ENCODE measurements at places on chromosomes 4 and X. TPM values are rescaled to one million over a fixed set of nuclear protein-coding genes. Genes with fewer than 3 reads are reported as not detected.

The SYN1 gene
- total RNA-seq: 1.0 TPM

The WNK3 gene
- not detected for total RNA-seq

GRCh38 chrX:110734894-110735541 lies 60.6 kb downstream of the CHRDL1 start:
- H3K27ac ChIP-seq: no peak overlapping the region
- no peak for DNase-seq
- no peak overlapping the region for H3K4me3 ChIP-seq
- no peaks in the 10 kb centered on the region for H3K36me3 ChIP-seq
- H3K4me1 ChIP-seq: no peaks in the 10 kb centered on the region

The RHOH gene
- total RNA-seq: 1.2 TPM

DNA sequence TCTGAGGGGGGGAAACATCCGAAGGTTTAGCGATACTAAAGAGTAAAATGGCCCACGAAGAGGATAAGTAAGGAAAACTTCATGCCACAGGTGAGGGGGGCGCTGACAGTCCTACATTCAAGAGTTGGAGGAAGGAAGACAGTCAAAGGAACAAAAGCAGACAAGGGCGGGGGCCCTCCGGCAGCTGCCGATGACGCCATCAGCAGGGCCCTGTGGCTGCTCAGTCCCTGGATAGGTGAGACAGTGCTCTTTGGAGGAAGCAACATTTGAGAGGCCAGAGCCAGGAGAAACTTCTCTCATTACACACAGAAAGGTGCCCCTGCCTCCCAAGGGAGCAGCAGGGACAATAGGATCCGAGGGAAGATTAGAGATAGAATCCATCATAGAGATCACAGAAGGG lies 41.5 kb downstream of the RAB40AL start:
- no peak for DNase-seq
- H3K4me3 ChIP-seq: no peak overlapping the region
- no peaks in the 10 kb centered on the region for H3K27me3 ChIP-seq
- no peaks in the 10 kb centered on the region for H3K36me3 ChIP-seq

DNA sequence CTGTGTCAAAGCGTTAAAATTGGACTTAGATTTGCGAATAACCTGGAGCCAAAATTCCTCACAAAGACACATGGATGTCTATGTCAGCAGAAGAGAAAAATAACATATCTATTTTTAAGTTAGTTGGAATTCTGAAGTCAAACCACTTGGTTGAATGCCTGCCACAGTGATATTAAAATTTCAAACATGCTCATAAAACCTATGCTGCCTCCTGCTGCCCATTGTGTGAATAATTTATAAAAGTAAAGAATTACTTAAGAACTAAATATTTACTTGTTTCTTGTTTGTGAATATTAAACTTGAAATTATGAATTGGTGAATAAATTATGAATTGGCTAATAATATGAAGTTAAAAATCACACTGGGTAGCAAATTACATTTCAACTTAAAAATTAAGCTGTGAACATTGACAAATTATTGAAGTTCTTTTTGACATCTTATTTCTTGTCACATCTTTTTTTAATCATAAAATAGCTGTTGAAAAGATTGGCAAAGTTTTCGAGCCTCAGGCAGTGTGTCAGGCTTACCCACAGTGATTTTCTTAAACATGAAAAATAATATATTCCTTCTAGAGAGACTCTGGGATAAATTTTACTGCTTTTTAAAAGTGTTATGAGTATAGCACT lies 35.4 kb downstream of the FABP2 start:
- H3K36me3 ChIP-seq: no peaks in the 10 kb centered on the region
- no peak overlapping the region for H3K4me3 ChIP-seq
- no peaks in the 10 kb centered on the region for H3K27me3 ChIP-seq
- no peaks in the 10 kb centered on the region for H3K4me1 ChIP-seq
- no peak for DNase-seq

The CLNK gene
- not detected for total RNA-seq

The PTCHD1 gene
- 1.4 TPM for total RNA-seq

The RGN gene
- total RNA-seq: 3.4 TPM

The LINC00632 gene
- 0.13 TPM for total RNA-seq

The EDA gene
- 0.23 TPM for total RNA-seq

- H3K27ac ChIP-seq: no peak overlapping the region
- H3K27me3 ChIP-seq: no peaks in the 10 kb centered on the region
- H3K4me3 ChIP-seq: no peak overlapping the region
- peaks cover 13% of the 10 kb centered on the region for H3K36me3 ChIP-seq
These were observed 91.5 kb downstream of the ATRX start for GRCh38 chrX:77694491-77694890.

DNA sequence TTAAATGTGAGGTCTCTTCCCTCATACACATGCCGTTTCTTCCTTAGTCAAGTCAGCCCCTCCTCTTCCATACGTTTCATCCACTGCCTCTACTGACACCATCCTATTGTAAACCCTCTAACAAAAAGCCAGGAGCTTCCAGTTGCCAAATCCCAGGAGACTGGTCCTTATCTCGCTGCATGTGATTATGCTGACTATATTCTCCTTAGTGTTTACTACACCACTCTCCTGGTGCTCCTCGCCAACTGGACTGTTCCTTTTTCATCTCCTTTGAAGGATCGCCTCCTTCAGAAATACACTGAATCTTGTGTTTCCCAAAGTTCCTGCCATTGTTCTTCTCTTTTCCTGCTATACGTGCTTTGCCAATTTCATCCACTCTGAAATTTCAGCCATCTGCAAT lies 27.7 kb downstream of the MAML3 start:
- no peaks in the 10 kb centered on the region for H3K27me3 ChIP-seq
- DNase-seq: no peak
- H3K27ac ChIP-seq: no peak overlapping the region
- no peak overlapping the region for H3K4me3 ChIP-seq
- no peaks in the 10 kb centered on the region for H3K4me1 ChIP-seq
- no peaks in the 10 kb centered on the region for H3K36me3 ChIP-seq

The MAGEC1 gene
- not detected for total RNA-seq

DNA sequence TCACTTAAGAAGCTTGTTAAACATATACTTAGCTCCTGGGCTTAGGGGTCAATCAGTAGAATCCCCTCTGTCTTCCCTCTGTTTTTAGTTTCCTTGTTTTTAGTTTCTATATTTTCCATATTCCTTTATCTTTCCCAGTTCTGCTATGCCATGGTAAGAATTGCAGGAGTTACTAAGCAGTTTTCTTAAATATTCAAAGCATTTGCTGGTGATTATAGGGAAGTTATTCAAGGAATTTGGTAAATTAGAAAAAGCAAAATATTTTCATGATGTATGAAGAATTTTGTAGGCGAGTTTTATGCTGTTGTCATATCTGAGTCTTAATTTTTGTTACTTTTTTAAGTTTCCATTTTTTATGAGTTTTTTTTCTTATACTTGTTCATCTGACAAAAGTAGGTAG lies 91.6 kb upstream of the NUDT6 start:
- no peaks in the 10 kb centered on the region for H3K27me3 ChIP-seq
- no peak overlapping the region for H3K27ac ChIP-seq
- no peak overlapping the region for H3K4me3 ChIP-seq
- no peak for DNase-seq
- H3K4me1 ChIP-seq: no peaks in the 10 kb centered on the region

The NSUN7 gene
- 1.1 TPM for total RNA-seq

The YY2 gene
- 2.0 TPM for total RNA-seq

The GUCY1A1 gene
- 0.57 TPM for total RNA-seq

The BEND2 gene
- not detected for total RNA-seq

GRCh38 chrX:119228512-119229252 lies 7.4 kb upstream of the PGRMC1 start:
- no peak overlapping the region for H3K4me3 ChIP-seq
- H3K27ac ChIP-seq: no peak overlapping the region
- DNase-seq: no peak
- no peaks in the 10 kb centered on the region for H3K4me1 ChIP-seq
- no peaks in the 10 kb centered on the region for H3K27me3 ChIP-seq

- H3K4me1 ChIP-seq: no peaks in the 10 kb centered on the region
- DNase-seq: no peak
- H3K4me3 ChIP-seq: no peak overlapping the region
- H3K27ac ChIP-seq: no peak overlapping the region
- H3K36me3 ChIP-seq: no peaks in the 10 kb centered on the region
These were observed 866.5 kb upstream of the PRKX start for GRCh38 chrX:4579999-4580398.

- H3K27me3 ChIP-seq: no peaks in the 10 kb centered on the region
- H3K36me3 ChIP-seq: no peaks in the 10 kb centered on the region
- no peaks in the 10 kb centered on the region for H3K4me1 ChIP-seq
- H3K4me3 ChIP-seq: no peak overlapping the region
- no peak overlapping the region for H3K27ac ChIP-seq
These were observed 650.9 kb upstream of the PCDH10 start for GRCh38 chr4:132498215-132498614.

The FGF16 gene
- total RNA-seq: not detected

DNA sequence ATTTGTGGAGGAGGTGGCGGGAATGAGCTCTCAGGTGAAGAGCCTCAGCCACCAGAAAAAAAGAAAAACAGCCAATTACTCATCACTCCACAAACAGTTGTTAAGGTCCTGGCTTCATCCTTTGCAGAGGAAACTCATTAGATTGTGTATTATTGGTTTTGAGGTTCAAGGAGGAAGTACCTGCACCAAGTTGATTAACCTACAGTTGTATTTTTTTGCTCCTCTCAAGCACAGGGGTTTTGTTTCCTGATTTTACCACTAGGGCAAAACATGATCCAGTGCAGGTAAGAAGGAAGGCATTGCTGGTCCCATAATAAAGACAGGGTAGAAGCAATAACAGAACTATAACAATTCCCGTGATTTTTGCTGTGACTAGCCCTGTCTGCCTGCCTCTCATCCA lies 84.0 kb upstream of the QRFPR start:
- no peak overlapping the region for H3K27ac ChIP-seq
- no peak for DNase-seq
- H3K4me3 ChIP-seq: no peak overlapping the region
- no peaks in the 10 kb centered on the region for H3K27me3 ChIP-seq
- no peaks in the 10 kb centered on the region for H3K36me3 ChIP-seq

The CDKN2AIP gene
- 21.1 TPM for total RNA-seq

DNA sequence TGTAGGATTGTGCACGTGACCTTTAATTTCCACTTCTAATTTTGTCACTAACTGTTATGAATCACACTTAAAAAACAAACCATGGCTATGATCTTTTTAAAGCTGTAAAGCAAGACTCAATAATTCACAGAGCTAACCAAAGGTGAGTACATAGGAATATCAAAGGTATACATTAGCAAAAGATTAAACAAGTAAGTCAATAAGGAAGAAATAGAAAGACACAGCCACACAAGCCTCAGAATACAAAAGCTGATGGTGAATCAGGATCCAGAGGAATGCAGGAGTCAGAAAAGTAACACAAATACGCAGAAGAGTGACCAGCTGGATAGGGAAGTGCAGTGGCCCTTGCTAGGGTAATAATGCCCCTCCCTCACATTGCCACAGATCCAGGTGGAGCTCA lies 943.6 kb downstream of the DMD start:
- no peaks in the 10 kb centered on the region for H3K36me3 ChIP-seq
- no peaks in the 10 kb centered on the region for H3K27me3 ChIP-seq
- H3K4me3 ChIP-seq: no peak overlapping the region
- no peak for DNase-seq
- no peaks in the 10 kb centered on the region for H3K4me1 ChIP-seq

The ZNF157 gene
- not detected for total RNA-seq

DNA sequence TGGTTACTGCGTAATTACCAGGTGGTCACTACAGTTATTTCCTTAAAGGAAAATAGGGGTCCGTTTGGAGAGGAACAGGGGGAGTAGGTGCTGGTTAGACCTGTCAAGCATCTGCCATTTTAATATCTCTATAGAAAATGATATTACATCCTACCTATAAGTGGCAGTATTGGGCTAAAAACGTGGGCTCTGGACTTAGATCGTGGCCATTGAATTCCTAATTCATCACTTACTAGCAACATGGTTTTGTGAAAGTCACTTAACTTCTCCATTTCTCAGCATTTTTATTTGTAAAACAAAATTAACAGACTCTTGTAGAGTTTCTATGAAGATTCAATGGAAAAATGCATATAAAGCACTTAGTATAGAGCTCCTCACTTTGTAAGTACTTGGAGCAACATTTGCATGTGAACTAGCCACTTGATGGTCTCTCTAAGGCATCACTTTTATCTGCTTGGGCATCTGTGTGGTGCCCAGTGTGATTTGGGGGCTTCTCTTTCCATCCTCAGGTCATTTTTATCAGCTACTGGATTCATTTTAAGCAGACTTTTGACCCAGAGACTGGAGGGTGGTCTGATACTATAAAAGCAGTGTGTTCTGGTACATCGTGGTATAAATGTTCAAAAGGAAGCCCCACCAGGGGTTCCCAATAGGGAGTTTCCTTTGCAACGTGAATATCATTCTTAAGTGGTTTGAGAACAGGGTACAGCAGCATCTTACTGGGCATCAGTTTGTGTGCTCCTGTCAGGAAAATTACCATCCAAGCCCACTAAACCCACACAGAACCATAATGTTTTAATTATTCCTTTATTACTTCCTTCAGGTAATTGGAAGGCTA lies 42.7 kb upstream of the RASSF6 start:
- no peak overlapping the region for H3K4me3 ChIP-seq
- H3K36me3 ChIP-seq: no peaks in the 10 kb centered on the region
- peak overlapping the region; percentile 63 for H3K27ac ChIP-seq

GRCh38 chrX:111779582-111779981 lies 96.4 kb upstream of the TRPC5OS start:
- DNase-seq: no peak
- no peak overlapping the region for H3K27ac ChIP-seq
- H3K4me3 ChIP-seq: no peak overlapping the region
- no peaks in the 10 kb centered on the region for H3K36me3 ChIP-seq
- H3K4me1 ChIP-seq: no peaks in the 10 kb centered on the region

Data from Panc1 (cell line).